Coronary artery (tissue), 2 donors: ENCODE measurements at places on chromosomes 6 and 20.

DNA sequence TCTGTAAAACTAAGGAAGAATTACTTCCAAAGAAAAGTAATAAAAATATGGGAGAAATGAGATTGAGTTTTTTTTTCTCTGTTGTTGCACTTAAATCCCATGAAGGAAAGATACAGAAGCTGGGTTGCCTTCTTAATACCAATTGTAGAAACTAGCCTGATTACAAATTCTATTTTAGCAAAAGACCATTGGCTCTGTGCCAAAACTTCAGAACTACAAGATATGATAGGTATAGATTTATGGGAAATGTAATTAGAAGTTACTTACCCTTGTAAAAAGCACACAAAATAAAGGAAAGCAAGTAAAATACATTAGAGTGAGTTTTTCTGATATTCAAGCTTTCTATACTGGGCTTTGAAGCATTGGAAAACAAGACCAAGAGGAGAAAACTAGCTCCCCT, 73.5 kb upstream of the SCGN start:
- DNase-seq = no peak

- DNase-seq = no peak
These were observed 223.2 kb downstream of the PRL start for GRCh38 chr6:22073516-22074198.

DNA sequence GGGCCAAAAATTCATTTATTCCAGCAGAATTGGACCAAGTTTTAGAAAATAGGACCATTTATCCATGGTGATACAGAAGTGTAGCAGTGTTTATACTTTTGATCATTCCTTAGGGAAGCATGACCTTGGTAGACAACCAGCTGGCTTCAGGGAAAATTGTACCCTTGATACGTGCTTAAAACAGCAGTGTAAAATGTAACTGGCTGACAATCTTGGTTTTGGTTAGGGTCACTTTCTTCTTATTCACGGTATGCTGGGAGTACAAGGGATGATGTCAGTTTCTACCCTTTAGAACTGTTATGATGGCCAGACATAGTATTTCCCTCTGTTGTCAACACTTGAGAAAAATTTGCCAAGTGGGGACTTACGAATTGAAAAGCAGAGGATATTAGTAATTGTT, 157.1 kb downstream of the BCKDHB start:
- no peak for DNase-seq

GRCh38 chr6:106281661-106282060, 43.9 kb downstream of the ATG5 start:
- no peak for DNase-seq

- DNase-seq = no peak
These were observed 260.6 kb downstream of the PRL start for GRCh38 chr6:22036275-22036674.
